ENCODE measurements at places on chromosomes 5 and 9.
A peak's percentile ranks its signal among the peaks of the same experiment; 100 is the strongest.

- no peak for DNase-seq
These were observed 302.2 kb downstream of the ZNF608 start for GRCh38 chr5:124444147-124444775.

DNA sequence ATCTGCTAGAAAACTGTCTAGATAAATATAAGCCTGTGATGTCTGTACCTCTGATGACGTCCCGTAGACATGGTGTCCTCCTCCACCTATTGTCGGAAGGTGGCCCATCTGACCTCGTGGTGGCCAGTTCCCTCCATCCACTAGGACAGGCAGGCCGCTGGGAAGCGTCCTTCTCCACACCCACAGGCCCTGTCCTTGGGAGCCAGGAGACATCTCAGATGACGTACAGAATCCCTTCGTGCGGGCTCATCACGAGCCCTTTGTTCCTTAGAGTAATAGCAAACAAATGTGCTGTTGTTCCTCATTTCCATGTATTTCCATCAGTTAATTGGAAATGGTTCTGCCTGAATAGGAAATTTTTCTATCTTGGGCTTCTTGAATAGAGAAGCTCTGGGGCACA, 38.3 kb upstream of the TENT4A start:
- DNase-seq, result no peak

GRCh38 chr5:107387526-107388140, 283.1 kb downstream of the EFNA5 start:
- no peak for DNase-seq

DNA sequence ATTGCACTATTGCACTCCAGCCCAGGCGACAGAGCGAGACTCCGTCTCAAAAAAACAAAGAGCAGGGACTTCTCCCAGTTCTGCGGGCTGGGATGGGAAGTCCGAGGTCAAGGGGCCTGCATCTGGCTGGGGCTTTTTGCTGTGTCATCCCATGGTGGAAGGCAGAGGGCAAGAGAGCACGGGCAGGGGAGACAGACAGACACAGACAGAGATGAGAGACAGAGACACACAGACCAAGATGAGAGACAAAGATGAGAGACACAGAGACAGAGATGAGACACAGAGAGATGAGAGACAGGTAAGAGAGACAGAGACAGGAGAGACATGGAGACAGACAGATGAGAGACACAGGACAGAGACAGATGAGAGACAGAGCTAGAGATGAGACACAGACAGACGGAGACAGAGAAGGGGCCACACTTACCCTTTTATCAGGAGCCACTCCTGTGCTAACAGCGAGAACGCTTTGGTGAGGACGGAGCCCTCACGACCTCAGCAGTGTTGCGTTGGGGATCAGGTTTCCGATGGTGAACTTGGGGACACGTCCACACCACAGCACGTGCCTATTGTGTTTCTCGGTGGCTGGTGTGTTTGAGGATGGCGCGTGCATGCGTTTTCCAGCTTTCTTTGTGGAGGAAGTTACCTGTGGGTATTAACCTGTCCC, 8.9 kb upstream of the TOR4A start:
- no peak for DNase-seq

GRCh38 chr5:62649476-62650113, 71.0 kb downstream of the LRRC70 start:
- DNase-seq, result no peak

GRCh38 chr5:167304834-167305469, 986.5 kb upstream of the WWC1 start:
- DNase-seq, result no peak

- DNase-seq, result no peak
These were observed 16.7 kb downstream of the UGT3A2 start for GRCh38 chr5:36049949-36050348.

GRCh38 chr5:74865804-74866595, at the start of gene FAM169A:
Gene FAM169A, minus strand, starts transcription at chr5:74866387. Its CDS starts 24,711 bp downstream, at chr5:74841676.
- peak; percentile 11 for DNase-seq

DNA sequence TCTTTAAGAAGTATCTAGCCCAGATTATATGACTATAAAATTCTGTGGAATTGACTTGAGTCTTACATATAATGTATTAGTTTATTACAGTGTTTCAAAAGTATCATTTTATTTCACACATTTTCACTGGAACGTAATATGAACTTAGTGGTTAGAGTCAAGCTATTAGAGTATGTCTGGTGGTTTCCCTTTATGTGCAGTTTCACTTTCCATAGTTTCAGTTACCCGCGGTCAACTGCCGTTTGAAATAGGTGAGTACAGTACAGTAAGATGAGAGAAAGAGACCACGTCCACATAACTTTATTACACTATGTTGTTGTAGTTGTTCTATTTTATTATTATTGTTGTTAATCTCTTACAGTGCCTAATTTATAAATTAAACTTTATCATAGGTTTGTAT, 50.5 kb downstream of the COMMD10 start:
- DNase-seq, result no peak

GRCh38 chr9:8265281-8265680, 465.7 kb upstream of the DMAC1 start:
- DNase-seq, result no peak

GRCh38 chr5:136212252-136212721, 19.3 kb upstream of the SMIM32 start:
- peak; percentile 45 for DNase-seq

DNA sequence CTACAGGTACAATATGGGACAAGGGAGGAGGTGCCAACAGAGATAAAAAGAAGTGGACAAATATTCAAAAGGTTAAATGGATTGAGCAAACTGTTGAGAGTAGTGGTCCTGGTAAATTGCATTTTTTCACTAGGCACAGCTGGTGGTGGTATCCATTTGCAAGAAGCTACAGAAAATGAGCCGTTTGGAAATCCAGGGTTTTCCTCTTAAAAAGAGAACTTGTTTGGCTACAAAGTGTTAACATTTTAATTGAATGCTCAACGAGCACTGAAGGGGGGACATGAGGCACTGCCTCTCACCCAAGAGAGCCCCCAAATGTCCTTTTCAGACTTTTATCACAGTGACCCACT, 491 bp upstream of the ZCCHC9 start:
- no peak for DNase-seq

- peak; percentile 31 for DNase-seq
These were observed 5.1 kb downstream of the SPAAR start for GRCh38 chr9:35914301-35914807.
